ENCODE measurements at places on chromosomes 12 and 14.
A peak's percentile ranks its signal among the peaks of the same experiment; 100 is the strongest.

DNA sequence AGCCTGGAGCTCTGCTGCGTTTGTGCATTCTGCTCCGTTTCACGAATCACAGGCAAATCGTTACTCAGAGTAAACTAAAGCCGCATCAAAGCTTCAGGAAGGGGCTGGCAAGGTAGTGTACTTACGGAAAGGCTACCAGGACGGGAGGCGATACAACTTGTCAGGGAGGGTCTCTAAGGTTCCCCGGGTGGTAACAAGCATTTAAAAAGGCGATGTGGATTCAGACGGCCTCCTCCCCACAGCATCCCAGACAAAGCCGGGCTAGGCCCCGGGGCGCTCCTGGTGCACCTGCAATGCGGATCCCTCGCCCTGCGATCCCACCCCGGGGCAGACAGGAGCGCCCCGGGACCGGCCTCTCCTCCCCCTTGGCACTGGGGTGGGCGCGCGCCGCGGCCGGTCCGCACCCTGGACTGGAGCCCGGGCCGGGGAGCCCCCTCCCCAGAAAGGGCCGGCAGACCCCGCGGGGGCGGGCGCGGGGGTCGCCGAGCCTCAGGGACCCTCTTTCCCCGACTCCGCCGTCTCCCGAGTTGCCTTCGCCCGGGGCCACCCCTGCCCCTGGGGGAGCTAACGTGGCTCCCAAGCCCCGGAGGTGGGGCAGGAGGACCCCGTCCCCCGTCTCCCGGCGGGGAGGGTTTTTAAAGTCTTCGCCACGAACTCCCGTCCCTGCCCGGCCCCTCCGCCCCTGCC lies 718 bp downstream of the CCDC92 start:
- peak; percentile 77 for DNase-seq

- no peak for DNase-seq
Observed at GRCh38 chr12:49946086-49946485, 4.5 kb upstream of the AQP2 start.

GRCh38 chr12:97466000-97466399 lies 3.4 kb downstream of the RMST start:
- DNase-seq = peak; percentile 65

DNA sequence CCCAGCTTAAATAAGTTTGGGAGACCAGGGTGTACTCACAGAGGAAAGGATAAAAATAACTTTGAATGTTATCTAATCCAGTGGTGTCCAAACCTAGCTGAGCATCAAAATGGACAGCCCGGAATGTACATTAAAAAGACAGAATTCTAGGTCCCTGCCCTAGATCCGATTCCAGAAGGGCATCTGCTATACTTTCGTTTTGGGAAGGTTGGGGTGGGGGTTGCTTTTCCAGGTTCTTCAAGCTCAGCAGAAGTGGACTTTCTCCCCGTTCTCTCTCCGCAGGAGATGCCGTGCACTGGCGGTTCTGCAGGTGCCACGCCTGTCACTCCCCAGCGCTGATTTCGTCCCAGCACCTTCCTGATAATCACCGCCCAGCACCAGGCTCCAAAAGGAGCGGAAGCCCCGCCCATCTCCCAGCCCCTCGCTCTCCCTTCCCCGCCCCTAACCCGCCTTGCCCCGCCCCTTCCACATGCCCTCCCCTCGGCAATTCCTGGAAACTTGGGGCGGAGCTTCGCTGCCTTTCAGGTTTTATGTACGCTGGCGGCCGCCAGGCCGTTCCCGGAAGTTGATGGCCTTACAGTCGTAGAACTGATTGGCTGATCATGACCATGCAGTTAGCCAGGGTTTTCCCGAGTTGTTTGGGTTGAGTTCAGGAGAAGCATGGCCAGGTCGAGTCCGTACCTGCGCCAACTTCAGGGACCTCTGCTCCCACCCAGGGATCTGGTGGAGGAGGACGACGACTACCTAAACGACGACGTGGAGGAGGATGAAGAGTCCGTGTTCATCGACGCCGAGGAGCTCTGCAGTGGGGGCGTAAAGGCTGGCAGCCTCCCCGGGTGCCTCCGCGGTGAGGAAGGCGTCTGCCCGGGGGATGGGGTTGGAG lies at the start of gene HELB:
HELB (plus strand) TSS at position 550 of the 883 bp plus-strand sequence; CDS start at position 661, 111 bp downstream.
- peak; percentile 98 for DNase-seq

DNA sequence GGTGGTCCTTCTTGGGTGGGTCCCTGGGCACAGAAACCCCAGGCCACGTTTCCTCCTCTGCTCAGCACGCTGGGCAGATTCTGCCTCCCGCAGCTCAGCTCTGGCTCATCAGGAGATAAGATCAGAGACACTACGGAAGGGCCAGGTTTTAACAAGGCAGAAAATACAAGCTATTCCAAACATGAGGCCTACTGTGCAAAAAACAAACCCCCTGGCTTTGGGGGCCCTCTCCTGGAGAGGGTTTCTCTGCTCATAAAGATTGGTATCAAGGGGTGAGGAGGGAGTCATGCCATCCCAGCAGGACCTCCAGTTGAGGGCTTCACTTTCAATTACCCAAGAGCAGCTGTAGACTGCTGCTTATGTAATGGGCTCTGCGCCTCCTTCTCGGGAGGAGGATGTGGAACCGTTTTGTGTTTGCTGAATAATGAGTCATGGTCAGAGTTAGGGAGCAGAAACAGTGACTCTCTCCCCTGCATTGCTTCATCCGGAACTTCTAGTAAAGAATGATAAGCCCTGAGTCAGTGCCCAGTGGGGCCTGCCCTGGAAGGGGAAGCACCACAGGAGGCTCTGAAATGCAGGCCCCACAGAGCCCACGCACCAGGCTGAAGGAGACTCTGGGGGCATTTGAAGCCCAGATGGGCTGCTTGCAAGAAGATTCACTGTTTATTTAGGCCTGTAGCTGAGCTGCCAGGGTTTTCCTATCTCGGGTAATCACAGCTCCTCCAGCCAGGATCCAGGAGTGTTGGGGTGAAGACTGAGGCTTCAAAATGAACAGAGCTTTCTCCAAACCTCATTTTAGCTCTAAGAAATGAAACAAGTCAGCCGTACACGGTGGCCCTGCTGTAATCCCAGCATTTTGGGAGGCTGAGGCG lies 79.3 kb downstream of the SSPN start:
- peak; percentile 76 for DNase-seq

- no peak for DNase-seq
Observed at GRCh38 chr14:68877993-68878575, 85.2 kb upstream of the ZFP36L1 start.

DNA sequence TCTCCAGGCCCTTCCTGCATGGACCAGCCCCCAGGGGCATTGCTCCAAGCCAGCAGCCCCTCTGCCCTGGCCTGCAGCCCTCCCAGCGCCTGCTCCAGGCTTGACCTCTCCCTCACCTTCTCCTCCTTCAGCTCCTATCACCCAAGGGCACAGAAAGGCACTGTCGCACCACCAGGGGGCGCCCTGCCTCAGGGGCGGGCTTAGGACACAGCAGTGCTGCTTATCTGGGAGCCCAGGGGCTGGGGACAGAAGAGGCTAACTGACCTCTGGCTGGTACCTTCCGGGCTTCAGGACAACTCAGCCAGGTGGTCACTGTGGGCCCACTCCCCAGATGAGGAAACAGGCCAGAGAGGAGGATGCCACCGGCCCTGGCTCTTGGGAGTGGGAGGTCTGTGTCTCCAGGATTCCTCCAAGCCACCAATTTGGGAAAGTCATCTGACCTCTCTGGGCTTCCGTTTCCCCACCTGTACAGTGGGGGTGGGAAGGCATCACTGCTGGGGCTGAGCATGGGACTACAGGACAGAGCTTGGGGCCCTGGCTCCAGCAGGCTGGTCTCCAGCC lies 25.3 kb upstream of the GPR132 start:
- DNase-seq = peak; percentile 92

DNA sequence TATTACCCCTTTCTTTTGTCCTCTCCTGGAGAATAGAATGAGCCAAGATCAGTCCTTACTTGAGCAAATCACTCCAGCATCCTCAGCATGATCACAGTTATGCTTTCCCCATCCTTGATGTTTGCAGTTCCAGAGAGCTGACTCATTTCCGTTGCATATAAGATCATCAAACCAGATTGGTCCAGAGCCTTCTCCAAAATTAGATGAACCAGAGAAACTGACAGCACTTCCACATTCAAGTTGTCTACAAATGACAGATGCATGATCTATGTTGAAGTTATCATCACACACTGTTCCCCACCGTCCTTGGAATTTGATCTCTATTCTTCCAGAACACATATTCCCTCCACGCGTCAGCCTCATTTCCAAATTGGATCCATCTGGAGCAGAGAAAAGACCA lies 4.8 kb downstream of the CD163 start:
- peak; percentile 40 for DNase-seq

GRCh38 chr12:96338852-96339471 lies 61.3 kb downstream of the CDK17 start:
- no peak for DNase-seq

DNA sequence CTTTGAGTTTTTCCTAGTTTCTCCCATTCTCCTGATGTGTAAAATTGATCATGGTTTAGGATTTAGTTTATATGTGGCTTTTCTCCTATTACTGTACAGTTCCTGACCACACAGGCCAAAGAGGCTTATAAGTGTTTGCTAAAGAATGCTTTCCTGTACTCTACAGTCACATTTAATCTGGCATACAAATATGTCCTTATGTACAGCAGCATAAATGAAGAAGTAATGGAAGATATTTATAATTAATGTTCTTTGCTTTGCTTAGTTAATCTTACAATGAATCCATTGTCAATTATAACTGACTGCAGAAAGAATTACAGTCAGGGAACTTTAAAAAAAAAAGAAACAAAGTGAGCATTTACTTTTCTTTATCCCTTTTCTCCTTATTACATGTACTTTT lies 293.9 kb downstream of the KCNC2 start:
- no peak for DNase-seq

DNA sequence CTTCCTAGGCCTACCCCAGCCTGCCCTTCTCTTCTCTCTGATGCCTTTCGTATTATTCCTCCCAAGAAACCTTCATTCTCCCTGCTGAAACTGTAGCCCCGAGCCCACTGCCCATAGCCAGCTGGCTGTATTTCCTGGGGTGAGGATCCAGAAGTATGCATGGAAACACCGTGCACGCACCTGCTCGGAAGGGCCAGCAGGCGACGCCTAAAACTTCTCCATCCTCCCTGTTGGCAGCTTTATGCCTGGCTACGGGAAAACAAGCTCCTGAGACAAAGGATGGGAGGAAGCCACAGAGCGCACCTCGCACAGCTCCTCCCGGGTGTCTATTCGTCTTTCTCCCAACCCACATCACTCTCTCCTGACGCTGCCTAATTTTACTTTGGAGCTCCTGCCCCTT lies 69.0 kb upstream of the CAPRIN2 start:
- no peak for DNase-seq

DNA sequence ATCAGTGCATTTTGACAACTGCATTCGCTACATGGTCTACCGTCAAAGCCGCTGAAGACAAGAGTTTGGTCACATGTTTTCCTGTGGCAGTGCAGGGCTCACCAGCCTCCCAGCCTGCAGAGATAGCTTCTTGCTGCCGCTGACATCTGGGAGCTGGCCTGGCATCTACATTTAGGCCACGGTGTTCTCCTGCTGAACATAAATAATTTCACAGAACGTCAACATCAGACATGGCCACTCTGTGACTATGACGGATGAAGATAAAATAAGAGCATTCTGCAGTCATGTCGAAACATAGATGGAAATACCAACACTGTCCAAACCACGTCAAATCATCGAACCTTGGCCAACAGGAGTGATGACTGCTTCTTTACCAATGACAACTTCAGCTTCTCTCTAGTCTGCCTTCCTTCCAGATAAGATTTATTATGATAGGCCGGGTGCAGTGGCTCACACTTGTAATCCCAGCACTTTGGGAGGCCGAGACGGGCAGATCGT lies 91.2 kb downstream of the TNFAIP2 start:
- no peak for DNase-seq

DNA sequence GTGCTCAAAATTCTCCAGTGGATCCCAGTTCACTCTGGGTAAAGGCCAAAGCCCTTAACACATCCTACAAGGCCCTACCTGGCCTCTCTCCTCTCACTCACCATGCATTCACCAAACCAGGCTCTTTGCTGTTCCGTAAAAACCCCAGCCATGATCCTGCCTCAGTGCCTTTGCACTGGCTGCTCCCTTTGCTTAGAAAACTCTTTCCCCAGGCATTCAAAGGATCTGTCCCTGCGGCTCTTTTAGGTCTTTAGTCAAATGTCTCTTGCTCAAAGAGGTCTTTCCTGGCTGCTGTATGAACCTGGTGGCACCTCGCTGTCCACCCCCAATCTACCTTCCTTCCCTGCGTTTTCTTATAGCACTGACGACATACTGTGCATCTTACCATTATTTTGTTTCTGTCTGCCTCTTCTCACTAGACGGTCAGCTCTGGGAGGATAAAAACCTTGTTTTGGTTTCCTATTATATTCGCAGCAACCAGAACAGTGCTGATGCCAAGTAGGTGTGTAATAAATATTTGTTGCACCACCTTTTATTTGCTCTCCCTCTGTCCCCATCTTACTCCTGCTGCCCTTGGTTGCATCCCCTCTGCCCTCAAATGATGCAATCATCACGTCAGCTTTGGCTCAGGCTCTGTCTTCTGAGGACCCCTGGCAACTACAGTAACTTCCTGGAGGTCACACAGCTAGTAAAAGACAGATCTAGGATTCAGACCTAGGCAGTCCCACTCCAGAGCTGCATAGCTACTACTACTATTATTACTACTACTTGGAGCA lies 23.8 kb upstream of the DICER1 start:
- no peak for DNase-seq

GRCh38 chr12:39660101-39660500 lies 40.5 kb upstream of the ABCD2 start:
- no peak for DNase-seq

GRCh38 chr12:69405566-69405865 lies 46.0 kb downstream of the YEATS4 start:
- DNase-seq = no peak

- DNase-seq = no peak
Observed at GRCh38 chr12:79302162-79302814, 388.5 kb downstream of the PAWR start.

DNA sequence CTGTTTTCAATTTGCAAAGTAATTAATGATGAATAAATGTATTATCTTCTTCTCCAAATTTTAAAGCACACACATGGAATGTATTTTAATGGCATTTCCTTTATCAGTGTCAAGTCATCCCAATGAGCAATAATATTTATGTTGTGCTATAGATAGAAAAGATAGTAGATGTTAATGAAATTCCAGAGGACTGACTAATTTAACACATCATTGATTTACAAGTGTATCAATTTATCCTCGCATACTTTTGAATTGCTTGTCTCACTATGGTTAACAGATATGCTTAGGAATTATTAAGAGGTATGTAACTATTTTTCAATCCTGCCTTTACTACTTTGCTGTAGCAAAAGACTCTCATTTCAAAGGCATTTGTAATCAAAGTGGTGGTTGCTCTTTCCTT lies 842.9 kb downstream of the SLC6A15 start:
- DNase-seq = peak; percentile 9

GRCh38 chr14:94021001-94021400 lies 5.1 kb upstream of the OTUB2 start:
- no peak for DNase-seq

GRCh38 chr12:96197503-96198272 lies 3.5 kb downstream of the ELK3 start:
- DNase-seq = no peak

DNA sequence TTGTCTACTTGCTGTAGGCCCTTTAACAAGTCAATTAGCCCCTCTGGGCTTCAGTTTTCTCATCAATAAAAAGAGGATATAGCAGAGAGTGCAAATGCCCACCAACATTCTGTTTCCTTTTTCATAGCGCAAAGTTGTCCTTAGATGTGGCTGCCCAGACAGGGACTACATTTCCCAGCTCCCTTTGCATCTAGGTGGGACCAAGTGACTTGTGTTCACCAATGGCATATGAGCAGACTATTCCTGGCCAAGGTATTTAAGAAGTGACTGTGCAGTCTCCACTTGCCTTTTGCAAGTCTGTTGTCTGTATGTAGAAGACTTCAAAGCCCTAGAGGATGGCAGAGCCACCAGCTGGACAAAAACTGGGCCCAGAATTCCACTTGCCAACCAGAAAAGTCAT lies 59.7 kb downstream of the DAO start:
- DNase-seq = peak; percentile 12

All from eye (tissue), 1 donor.